ENCODE measurements at places on chromosomes 3 and 15.
A peak's percentile ranks its signal among the peaks of the same experiment; 100 is the strongest.

- DNase-seq, result no peak
These were observed 8.4 kb upstream of the LXN start for GRCh38 chr3:158680861-158681260.

DNA sequence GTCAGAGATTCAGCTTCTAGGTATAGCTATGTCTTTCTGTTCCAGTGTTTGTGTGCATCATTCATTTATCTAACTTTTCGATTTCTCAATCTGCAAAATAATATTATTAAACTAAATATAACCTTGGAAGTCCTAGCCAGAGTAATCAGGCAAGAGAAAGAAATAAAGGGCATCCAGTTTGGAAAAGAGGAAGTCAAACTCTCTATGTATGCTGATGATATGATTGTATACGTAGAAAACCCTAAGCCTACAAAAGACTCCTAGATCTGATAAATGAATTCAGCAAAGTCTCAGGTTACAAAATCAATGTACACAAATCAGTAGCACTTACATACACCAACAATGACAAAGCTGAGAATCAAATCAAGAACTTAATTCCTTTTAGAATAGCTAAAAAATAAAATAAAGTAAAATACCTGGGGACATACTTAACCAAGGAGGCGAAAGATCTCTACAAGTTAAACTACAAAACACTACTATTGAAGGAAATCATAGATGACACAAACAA, 718.2 kb downstream of the NTRK3 start:
- DNase-seq, result no peak

GRCh38 chr15:92647467-92648163, 8.0 kb downstream of the FAM174B start:
- no peak for DNase-seq

DNA sequence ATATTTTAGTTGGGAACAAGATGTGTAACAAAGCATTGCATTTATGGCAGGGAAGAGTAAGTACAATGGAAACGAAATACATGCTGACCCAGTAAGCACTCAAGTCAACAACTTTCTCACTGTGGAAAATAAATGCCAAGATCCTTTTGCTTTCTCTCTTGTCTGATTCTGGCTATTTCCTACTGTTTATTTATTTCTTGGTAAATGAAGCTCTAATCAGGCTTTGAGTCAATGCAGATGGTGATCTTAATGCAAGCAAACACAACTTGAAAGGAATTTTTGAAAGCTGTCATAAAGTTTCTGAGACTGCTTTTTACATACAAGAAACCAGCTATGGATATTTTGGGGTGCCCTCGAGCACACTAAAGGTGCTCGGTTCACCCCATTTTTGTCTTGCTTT, 624.8 kb downstream of the MAGI1 start:
- no peak for DNase-seq

- DNase-seq, result no peak
These were observed 100.7 kb downstream of the RBMS3 start for GRCh38 chr3:29381595-29381994.

DNA sequence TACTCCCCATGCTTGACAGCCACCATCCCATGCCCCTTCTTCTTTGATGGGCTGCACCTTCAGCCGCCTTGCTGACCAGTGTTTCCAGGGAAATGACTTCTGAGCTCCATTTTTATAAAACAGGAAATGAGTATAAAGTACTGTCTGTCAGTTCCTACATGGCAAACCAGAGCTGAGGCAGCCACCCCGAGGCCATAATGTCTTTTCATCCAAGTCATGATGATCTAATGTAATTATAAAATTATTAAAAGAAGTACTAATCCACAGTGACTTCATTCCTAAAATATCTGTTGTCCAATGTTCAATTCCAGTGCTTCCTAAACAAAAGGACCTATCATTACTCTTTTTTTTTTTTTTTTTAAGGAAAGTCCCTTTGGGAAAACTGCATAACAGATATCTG, 75.2 kb upstream of the HERC1 start:
- DNase-seq, result peak; percentile 85

DNA sequence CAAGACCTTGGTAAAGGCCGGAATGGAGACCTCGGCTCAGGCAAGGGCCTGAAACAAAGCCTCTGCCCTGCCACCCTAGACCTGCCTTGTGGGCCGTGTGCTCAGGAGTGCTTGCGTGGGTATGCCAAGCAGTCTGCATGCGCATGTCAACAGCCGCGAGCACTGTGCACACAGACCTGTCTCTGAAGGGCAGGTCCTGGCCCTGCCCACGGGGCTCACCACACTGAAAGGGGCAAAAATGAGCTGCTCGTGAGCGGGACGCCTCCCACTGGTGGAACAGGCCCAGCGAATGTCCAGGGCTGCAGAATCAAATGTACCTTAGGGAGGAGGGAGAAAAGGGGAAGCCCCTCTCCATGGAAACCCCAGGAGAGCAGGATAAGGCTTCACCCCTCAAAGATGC, 44.3 kb upstream of the FGD5 start:
- no peak for DNase-seq

- no peak for DNase-seq
These were observed 18.7 kb upstream of the BCL2A1 start for GRCh38 chr15:79989682-79990081.

DNA sequence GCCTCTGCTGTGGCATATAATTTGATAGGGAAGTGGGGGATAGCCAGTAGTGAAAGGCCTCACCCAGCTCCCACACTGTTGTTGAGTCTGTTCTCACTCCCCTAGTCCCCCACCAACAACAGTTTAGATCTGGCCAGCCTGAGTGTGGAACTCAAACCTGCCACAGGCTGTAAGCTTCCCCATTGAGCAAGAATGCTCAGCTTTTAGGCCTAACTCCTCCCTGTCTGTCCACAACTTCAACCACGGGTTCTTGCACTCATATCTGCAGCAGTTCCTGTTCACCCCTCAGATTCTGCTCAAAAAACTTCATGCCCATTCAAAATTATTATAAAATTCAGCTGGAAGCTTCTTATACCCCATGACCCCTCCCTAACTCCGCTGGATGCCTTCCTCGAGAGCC, 975.1 kb downstream of the NSUN3 start:
- DNase-seq, result no peak

GRCh38 chr3:56778893-56779292, 22.9 kb downstream of the ARHGEF3 start:
- DNase-seq, result no peak
